ENCODE measurements at places on chromosomes 2 and 18. TPM values are rescaled to one million over a fixed set of nuclear protein-coding genes. Genes with fewer than 3 reads are reported as not detected.

- DNase-seq: no peak
Measured at GRCh38 chr2:59149271-59149670, 908.1 kb upstream of the FANCL start.

- no peak for DNase-seq
Measured at GRCh38 chr2:29117636-29118303, 2.6 kb downstream of the CLIP4 start.

- no peak for DNase-seq
Measured at GRCh38 chr2:179024445-179024844, 25.5 kb downstream of the CCDC141 start.

- DNase-seq: no peak
Measured at GRCh38 chr2:235706506-235706905, 212.7 kb downstream of the AGAP1 start.

AGXT gene
- not detected for total RNA-seq

Data from esophagus muscularis mucosa (tissue), 4 donors.